ENCODE measurements at places on chromosomes 4 and X.

GRCh38 chr4:146342600-146343192, 128.4 kb downstream of the REELD1 start:
- DNase-seq, result no peak

DNA sequence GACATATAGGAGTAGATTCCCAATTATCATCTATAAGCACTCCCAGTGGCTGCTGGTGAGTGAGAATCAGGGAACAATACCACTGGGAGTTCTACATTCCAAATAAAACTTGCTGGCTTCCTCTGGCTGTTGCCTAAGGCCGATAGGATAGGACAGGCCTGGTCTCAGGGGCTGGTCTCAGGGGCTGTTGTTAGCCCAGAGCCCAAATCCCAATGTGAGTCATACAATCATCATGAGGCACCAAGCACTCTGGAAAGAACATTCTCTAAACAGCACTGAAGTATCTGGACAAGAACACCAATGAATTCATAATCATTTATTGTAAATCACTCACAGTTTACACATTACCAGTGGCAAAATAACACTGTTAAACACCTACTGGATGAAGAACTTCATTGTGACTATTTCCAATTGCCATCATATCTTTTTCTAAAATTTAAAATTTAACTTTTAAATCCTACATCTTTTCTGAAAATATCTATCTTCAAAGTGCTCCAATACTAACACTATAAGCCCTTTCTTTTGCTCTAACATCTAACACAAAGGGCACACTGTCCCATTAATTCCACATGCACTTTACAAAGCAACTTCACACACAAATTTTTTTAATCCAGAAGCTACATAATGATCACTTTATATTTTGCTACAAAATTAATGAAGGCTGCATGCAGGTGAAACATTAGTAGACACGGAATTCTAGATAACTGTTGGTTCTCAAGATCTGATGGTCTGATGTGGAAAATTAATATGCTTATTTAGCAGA, 67.6 kb upstream of the TMEM150C start:
- DNase-seq, result no peak

- DNase-seq, result no peak
These were observed 260.8 kb downstream of the QDPR start for GRCh38 chr4:17251101-17251500.

GRCh38 chr4:61143461-61143860, 56.7 kb upstream of the ADGRL3 start:
- DNase-seq, result no peak

GRCh38 chrX:8027827-8028226, 100.6 kb upstream of the PNPLA4 start:
- no peak for DNase-seq

- no peak for DNase-seq
These were observed 539.1 kb upstream of the MAGEB18 start for GRCh38 chrX:25599061-25599460.

GRCh38 chr4:18938343-18939099, 917.0 kb upstream of the LCORL start:
- no peak for DNase-seq

- no peak for DNase-seq
These were observed 53.0 kb upstream of the DAPP1 start for GRCh38 chr4:99763635-99764101.

DNA sequence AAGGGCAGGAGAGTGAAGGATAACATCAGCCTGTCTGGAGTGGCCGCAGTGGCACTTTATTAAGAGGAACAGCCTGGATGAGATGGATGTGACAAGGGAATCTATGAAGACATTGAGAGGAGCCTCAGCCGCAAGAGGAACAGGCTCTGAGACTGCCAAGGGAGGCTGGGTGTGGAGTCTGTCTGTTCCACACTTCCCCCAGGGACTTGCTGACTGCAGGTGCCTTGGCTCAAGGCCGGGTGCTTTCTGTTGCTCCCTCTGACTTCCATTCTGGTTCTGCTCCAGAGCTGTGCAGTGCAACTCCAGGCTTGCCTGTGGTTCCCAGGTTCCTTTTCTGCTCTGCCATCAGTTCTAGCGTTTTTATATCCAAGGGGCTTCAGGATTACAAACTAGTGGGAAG, 54.6 kb downstream of the FRMPD3 start:
- DNase-seq, result no peak

DNA sequence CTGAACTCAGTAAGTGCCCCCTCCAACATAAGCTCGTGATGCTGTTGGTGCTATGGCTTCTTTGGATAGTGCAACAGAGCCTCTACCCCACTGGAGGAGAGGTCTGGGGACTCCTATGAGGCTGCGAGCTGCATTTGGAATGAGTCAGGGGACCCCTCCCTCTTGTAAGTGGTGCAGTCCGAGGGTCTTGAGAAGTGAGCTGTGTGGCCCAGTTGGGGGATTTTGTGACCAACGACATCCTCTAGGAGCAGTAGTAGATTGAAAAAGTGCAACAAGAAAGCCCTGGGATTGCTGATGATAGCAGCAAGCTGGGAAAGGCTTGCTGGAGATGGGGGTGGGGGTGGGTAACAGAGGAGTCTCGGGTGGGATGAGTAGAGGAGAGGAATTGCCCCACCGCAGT, 3.1 kb downstream of the FRMPD3 start:
- no peak for DNase-seq

- DNase-seq, result no peak
These were observed 300.0 kb downstream of the ANK2 start for GRCh38 chr4:113349430-113349829.

GRCh38 chr4:102430461-102430910, 70.7 kb upstream of the NFKB1 start:
- no peak for DNase-seq

GRCh38 chr4:145868637-145869409, 69.8 kb downstream of the ZNF827 start:
- DNase-seq, result no peak

DNA sequence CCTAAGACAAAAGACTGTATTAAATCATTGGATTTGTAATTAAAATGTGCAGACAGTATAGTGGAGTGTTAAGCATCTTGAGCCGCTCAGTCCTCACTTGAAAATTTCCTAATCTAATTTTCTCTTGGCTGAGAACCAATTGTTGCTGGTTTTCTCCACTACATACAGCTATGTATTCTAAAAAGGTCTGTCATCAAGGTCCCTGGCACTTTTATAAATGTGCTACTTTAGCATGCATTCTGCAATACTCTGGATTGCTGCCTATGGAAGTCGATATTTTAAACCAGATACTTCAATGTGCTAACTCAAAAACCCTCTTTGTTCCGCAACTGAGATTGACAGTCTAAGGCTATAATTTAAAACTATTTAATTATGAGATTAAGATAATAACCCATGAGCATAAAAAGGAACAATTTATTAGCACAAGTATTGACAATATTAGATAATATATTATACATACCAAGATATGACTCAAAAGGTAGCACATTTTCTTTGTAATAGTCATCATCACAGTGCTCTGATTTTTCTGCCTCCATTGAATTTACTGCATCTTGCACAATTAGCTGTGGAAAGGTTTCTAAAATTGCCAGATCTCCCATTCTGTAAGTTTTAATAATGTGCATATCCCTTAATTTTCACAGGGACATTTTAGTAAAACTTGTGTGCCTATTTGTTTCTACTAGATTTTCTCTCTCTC, 815.1 kb downstream of the ADGRL3 start:
- no peak for DNase-seq

All from naive thymus-derived CD4-positive, alpha-beta T cell (primary cell).